ENCODE measurements at places on chromosomes 2 and 18. TPM values are rescaled to one million over a fixed set of nuclear protein-coding genes. Genes with fewer than 3 reads are reported as not detected.

Gene APCDD1
- total RNA-seq: 17.3 TPM

Gene GTF2A1L
- 3.3 TPM for total RNA-seq

Gene TBC1D8
- total RNA-seq: 3.8 TPM

Gene POTEI
- total RNA-seq: not detected

Gene R3HDM1
- 5.4 TPM for total RNA-seq
